ENCODE measurements at places on chromosomes 7 and 10.

GRCh38 chr10:121710207-121710606 is 112.0 kb upstream of the FGFR2 start:
- DNase-seq, result no peak

GRCh38 chr7:9945131-9945530 is 1028.5 kb upstream of the PHF14 start:
- DNase-seq, result no peak

- DNase-seq, result no peak
These were observed 103.7 kb upstream of the HGF start for GRCh38 chr7:81873559-81873958.

DNA sequence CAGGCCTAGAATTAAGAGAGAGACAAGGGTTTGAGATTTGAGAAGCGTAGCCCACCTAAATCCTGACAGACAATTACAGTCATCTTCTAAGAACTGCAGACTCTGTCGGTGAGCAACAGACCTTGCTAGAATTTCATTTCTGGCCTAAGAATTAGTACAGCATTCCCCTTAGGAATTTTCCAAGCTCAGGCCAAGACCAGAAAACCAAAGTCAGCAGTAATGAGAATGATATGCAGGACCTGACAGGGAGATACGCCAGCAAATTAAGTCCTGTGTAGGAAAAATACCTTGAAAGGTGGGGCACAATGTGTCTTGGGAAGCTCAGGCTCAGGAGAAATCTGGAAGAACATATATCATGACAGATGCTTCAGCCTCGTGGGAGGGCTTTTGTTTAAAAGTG is 52.7 kb upstream of the HERPUD2 start:
- no peak for DNase-seq

DNA sequence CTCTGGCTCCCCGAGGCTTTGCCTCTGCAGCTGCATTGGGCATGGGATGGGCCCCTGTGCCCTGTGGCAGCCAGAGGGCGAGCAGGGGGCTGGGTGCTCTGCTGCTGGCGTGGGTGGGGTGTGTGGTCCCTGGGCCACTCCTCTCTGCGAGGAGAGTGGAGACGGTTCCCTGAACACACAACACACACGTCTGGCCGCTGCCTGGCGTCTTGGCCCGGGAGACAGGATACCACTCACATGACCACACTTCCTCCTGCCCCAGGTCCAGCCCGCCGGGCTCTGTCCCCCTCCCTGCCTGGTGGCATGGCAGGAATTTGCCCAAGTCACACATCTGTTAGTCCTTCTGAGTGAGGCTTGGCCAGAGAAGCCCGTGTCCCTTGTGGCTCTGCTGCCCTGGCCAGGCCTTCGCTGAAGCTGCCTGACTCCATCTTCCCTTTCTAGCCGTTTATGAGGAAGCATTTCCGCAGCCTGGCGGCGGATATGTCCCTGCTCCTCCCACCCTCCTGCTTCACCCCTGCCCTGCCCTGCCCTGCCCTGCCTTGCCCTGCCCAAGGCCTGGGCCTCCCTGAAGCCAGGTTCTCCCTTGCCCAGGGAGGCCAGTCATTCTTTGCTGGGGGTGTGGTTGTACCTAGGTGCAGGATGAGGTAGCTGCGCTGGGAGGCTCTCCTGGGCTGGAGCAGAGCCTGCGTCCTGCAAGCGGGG is 3.0 kb downstream of the BRI3 start:
- DNase-seq, result no peak

- DNase-seq, result no peak
These were observed 65.8 kb downstream of the RHOBTB1 start for GRCh38 chr10:60878224-60878623.

DNA sequence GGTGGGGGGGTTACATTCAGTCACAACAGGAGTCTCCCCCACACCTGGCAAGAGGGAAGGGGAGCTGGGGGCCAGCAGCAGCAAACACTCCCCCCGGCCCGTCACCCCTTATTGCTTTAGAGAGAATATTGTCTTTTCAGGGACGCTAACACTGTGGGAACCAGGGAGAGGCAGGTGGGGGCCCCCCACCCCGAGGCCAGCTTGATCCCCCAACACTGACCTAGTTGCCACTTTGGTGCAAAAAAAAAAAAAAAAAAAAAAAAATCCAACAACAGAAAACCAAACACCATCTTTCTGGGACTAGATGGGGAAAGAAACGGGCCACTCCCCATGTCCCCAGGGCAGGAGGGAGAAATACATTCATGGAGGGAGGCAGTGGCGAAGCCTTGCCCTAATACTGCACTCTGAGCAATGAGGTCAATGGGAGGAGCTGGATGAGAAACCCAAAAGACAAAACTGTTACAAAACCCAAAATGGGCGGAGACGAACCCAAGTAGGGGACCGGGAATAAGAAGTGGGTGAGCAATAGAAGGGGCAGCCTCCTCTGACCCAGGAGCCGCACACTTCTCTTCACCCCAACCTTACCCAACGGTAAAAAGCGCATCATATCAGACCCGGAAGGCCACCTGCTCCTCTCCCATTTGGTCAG is 6.5 kb downstream of the GNB2 start:
- peak; percentile 19 for DNase-seq

DNA sequence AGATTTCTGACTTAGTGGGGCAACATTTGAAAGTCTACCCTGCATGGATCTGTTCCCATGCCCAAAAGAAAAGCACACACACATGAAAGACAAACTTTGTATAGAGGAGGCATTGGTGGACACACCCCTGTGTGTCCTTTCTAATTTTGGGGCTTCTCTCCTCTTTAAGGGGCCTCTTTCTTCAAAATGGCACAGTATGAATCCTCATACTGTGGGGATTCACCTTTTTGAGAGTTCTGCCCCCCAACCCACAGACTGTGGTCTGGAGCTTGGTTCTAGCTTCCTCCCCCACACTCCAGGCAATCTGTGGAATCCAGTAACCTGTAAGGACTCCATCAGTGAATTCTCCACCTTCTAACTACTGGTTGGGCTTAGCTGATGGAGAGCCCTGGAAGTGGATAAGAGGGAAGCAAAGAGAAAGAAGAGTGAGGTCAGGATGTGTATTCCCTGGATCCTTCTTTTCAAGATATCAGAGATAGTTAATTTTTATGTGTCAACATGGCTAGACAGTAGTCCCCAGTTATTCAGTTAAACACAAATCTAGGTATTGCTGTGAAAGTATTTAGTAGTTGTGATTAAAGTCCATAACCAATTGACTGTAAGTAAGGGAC is 32.4 kb upstream of the CDK6 start:
- no peak for DNase-seq

DNA sequence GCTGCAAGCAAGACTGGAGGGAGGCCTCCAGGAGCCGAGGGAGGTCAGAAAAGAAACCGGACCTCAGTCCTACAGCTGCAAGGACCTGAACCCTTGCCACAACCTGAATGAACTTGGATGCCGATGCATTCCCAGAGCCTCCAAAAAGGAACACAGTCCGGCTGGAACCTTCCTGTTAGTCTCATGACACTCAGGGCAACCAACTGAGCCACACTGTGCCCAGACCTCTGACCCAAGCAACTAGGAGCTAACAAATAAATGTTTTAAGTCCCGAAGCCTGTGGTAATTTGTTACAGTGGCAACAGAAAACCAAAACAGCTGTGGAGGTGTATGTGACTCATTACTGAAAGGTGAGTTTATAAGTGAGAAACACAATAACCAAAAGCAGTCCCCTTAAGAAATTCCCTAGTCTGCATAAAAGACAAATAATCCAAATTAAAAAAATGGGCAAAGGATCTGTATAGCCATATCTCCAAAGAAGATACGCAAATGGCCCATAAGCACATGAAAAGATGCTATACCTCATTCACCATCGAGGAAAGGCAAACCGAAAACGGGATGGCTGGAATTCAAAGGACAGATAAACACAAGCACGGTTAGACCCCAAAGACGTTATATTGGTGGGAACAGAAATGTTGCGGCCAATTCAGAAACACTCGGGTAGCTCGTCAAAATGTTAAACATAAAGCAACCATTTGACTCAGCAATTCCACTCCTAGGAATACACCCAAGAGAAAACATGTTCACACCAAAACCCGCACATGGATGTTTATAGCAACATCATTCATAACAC is 24.8 kb downstream of the GNA12 start:
- DNase-seq, result no peak

- DNase-seq, result no peak
These were observed 81.4 kb downstream of the LRRC4 start for GRCh38 chr7:127949769-127950222.
